Trophoblast cell (in vitro differentiated cells and primary cell): ENCODE measurements at places on chromosomes 11 and 22.

GRCh38 chr11:96074551-96075310, 150.8 kb upstream of the MTMR2 start:
- no peak for DNase-seq

DNA sequence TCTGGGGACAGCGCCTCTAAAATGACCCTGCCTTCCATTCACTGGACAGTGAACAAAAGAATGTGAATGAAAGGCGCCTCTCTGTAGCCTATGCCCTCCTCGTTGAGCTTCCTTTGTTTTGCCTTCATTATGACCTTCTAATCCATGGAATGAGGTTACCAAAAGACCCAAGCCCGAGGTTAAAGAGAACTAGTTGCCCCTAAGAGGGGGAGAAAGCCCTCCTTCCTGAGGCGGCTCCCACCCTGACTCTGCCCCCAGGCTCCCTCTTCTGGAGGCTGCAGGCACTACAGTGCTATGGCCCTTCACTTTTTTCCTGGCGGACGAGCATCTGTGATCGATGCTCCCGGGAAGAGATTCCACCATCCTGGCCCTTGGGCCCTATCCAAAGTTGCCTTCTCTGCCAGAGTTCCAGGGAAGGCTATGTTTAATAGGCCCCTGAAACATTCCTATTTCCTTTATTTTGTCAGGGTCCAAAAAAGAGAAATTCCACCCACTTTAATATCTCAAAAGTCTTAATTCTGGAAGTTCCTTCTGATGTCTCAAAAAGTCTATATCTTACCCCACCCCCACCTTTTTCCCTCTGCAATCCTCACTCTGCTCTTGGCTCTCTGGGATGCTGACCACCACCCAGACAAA, 147.3 kb downstream of the FEZ1 start:
- peak; percentile 8 for DNase-seq

GRCh38 chr11:92397221-92397755, 172.7 kb downstream of the FAT3 start:
- no peak for DNase-seq

GRCh38 chr11:117239295-117239694, 6.8 kb downstream of the RNF214 start:
- DNase-seq: peak; percentile 39

GRCh38 chr11:79276736-79277325, 164.0 kb downstream of the TENM4 start:
- DNase-seq: no peak

GRCh38 chr11:86438685-86439084, 64.0 kb downstream of the CCDC81 start:
- DNase-seq: no peak

DNA sequence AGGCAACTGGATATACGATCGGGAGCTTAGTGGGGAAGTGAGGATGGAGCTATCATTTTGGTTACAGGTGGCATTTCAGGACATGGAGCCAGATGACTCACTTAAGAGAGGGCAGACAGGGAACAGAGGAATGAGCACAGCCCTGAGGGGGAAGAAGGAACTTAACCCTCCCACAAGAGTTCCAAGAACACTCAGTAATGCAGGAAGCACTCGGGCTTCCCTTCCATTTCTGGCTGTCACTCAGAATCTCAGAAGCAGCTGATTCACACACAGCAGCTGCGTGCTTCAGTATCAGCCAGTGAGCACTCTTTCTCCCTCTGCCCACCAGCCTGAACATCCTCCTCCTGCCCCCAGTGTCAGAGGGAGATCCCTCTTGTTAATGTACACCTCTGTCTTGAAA, 34.8 kb downstream of the EFCAB6 start:
- peak; percentile 73 for DNase-seq

- peak; percentile 33 for DNase-seq
Measured at GRCh38 chr22:41517172-41518047, 26.9 kb downstream of the POLR3H start.

DNA sequence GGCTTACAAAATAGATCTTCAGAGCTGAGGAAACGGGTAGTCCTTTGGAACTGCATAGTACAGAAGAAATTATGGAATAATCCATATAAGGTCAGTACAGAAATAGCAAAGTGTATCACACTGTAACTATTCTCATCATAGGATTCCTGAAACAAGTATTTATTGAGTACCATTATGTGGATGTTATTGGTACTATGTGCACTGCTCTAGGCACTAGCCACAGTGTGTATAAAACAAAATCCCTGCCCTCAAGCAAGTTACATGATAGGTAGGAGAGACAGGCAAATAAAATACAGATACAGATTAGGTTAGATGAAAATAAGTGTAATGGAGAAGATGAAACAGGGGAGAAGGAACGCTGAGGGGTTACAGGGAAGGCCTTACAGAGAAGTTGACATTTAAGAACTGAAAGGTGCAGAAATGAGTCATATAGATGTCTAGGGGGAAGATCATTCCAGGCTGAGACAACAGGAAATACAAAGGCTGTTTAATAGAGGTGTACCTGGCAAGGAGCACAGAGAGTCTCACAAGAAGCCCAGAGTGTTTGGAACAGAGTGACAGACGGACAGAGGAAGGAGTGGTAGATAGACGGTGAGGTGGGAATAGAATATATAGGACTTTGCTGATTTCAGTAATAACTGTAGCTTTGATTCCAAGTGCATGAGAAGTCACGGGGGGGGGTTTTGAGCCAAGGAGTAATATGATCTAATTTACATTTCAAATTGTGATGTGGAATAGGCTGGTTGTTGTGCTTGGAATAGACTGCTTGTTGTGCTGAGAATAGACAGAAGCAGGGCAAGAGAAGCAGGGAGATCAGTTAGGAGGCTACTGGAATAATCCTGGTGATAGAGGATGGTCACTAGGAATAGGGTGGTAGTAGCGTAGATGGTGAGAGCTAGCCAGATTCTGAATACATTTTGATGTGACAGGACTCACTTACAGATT, 13.7 kb downstream of the RNF141 start:
- no peak for DNase-seq

- no peak for DNase-seq
Measured at GRCh38 chr11:125376856-125377255, 119.2 kb downstream of the FEZ1 start.

DNA sequence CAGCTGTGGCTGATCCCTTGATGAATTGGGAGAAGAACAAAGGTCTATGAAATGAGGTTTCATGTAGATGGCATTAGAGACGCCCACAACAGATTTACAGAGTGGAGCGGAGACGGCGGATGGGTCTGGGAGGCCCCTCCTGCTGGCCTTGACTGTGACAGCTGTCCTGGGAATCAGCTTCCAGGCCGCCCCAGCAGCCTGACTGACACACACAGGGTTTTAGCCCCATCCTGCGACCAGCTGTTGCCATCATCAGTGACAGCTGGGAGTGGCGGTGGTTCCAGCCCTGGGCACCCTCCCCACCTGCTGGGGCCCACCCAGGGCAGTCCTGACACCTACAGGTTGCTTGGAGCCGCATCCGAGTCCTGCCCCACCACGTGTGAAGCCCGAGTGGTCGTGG, 64.0 kb upstream of the PPP6R3 start:
- no peak for DNase-seq

- DNase-seq: no peak
Measured at GRCh38 chr11:3105791-3106735, 48.8 kb upstream of the CARS1 start.

DNA sequence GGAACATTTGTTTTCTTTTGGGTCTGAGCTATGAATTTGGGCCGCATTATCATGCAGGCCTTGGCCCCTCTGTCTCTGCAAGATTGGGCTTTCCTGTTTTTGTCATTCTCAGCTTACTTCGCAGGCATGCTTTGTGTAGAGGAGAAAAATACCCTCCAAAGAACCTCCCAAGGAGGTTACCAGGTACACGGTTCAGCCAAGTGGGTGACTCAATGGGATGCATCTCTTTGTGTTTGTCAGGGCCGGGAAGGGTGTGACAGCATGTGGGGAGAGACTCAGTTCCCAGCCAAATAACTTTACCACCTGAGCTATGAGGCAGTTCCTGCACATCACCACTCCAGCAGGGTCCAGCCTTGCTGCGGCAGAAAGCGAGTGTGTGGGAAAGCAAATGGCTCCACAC, 47.8 kb upstream of the CLDN5 start:
- DNase-seq: no peak

DNA sequence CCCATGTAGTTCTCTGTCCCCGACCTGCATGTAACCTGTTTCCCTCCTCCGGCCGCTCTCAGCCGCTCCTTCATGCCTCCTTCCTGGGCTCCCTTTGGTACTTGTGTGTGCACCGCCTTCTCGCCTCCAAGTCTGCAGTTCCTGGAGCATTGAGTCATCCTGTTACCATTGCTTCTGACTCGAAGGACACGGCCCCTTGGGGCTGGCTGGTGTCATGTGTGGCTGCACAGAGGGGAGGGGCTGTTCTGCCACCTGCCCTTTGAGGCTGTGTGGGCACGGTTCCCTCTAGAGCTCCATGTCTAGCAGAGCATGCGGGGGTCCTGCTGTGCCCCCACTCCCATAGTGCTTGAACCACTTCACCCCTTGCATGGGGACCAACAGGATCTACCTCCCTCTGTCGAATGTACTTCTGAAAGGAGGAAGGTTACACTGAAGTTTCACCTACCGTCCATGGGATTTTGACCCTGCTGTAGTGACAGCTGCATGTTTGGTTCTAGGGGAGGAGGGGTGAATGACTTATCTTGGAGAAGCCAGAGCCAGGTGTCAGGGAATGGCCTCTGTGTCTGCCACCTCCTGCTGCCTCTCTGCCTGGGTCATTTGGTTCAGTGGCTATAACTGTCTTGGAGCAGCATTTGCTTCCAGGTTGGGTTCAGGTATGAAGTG, 39.6 kb downstream of the BCR start:
- DNase-seq: peak; percentile 62

- DNase-seq: peak; percentile 54
Measured at GRCh38 chr11:559712-560304, 730 bp downstream of the LMNTD2 start.

GRCh38 chr11:116454020-116454645, 318.7 kb downstream of the BUD13 start:
- DNase-seq: peak; percentile 35

GRCh38 chr11:43234881-43235280, 76.9 kb upstream of the API5 start:
- DNase-seq: no peak

- no peak for DNase-seq
Measured at GRCh38 chr11:36421546-36422155, 88.4 kb downstream of the TRAF6 start.

DNA sequence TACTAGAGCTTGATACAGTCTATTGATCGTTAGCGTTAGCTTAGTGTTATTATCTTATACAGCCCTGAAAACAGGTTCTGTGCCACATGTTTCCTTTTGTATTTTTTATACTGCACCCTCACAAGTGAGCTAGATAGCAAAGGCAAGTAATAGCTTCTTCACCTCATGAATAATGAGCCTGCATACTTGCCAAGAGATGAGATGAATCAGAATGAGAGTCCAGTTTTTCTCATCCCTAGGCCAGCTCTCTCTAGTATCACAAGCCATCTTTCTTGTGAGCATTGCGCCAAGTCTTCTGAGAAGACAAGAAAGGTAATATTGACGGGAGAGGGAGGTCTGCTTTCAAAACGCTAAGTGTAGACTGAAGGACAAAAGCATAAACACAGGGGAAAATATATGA, 8.7 kb upstream of the CARD18 start:
- DNase-seq: no peak
